ENCODE measurements at places on chromosomes 5 and 9.

DNA sequence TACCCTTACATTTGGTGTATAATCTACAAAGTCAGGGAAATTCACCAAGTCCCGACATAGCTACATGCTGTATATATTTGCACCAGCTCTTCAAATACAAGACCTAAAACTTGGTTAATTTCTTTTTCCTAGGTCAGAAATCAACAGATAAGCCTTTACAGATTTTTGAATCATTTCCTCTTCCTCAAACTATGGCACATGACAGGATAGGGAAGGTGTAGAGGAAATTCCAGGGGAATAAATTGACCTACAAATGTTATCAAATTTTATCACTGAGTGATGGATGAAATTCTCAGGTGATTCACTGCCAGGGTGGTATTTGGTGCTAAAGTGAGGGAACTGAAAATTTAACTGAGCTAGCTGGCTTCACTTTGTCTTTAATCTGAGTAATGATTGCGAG is 360.0 kb downstream of the BNC2 start:
- no peak for DNase-seq

- no peak for DNase-seq
Measured at GRCh38 chr5:173644673-173645436, 28.4 kb upstream of the BOD1 start.

- no peak for DNase-seq
Measured at GRCh38 chr5:8288334-8288733, 419.4 kb downstream of the MTRR start.

- DNase-seq: no peak
Measured at GRCh38 chr9:127722055-127722745, 6.3 kb downstream of the TTC16 start.

DNA sequence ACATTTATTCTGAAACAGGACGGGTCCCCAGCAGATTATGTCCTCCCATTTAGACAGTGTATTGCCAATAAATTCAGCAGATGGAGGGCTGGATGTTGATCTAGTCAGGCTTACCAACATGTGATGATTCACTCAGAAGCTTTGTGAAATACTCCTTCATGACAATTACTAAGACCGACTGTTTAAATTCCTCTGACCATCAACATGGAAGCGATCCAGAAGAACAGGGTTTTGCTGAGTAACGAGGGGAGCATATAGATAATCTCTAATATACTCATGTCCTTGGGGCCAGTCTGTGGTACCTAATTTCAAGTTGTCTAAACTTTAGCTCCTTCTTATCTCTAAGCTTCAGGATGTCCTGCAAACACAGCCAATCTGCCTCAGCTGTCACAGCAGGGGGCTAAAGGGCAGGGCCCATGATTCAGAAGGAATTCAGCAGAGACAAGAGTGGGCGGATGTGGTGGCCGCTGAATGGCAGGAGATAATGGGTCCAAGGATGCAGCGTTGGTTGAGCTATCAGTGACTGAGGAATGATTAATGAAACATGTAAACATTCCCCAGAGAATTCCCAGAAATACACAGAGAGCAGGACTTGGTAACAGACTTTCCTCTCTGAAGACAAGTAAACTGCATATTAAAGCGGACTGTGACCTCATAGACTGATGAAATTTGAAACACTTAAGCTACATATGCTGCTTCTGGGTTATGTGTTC is 109.4 kb downstream of the ANKRD55 start:
- DNase-seq: peak; percentile 89
